ENCODE measurements at places on chromosomes 5 and 9.

- DNase-seq = no peak
These were observed 102.9 kb downstream of the RAPGEF6 start for GRCh38 chr5:131532031-131532640.

DNA sequence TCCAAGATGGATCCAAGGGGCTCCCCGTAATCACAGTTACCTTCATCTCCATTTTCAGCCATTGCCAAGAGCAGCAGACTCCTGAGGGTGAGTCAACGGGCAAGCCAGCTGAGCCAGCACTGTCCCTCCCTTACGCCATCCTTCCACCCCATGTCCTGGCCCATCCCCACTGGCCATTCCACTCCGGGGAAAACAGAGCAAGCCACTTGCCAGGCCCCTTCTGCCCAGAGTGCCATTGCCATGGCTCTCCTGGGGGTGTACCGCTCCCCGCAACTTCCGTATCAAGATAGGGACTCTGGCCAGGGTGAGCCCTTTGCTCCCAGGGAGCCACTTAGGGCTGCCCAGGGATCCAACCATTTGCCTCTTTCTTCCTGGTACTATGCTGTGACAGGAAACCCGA is 48.9 kb upstream of the CDKN2AIPNL start:
- no peak for DNase-seq

- no peak for DNase-seq
These were observed 265.8 kb downstream of the TENT4A start for GRCh38 chr5:6979061-6979460.

GRCh38 chr5:96936431-96937320 is 796 bp downstream of the LNPEP start:
- DNase-seq = peak; percentile 49

GRCh38 chr5:168800701-168801100 is 221.5 kb upstream of the PANK3 start:
- no peak for DNase-seq

GRCh38 chr5:138468133-138468965 is 3.1 kb downstream of the EGR1 start:
- no peak for DNase-seq

DNA sequence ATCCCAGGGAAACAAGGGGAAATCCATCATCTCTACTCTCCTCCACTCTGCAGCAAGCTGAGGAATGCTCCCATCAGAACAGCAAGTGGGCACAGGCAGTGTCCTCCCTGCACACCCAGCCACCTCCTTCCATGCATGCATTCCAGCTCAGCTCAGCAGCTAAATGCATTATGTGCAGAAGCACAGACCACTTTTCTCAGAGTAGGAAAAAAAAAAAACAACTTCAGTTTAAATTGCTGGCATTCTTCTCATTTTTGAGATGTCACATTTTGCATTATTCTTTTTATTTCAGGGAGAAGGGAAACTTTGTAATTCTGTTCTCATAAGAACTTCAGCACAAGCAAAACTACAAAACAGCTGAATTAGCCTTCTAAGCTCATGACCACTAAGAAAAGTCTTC is 312.2 kb downstream of the SEMA5A start:
- no peak for DNase-seq

- no peak for DNase-seq
These were observed 185.5 kb downstream of the ARHGAP26 start for GRCh38 chr5:142955628-142956027.

GRCh38 chr5:76811214-76811613 is 7.6 kb upstream of the F2RL1 start:
- DNase-seq = no peak

GRCh38 chr5:76029739-76030138 is 53.4 kb upstream of the SV2C start:
- no peak for DNase-seq

DNA sequence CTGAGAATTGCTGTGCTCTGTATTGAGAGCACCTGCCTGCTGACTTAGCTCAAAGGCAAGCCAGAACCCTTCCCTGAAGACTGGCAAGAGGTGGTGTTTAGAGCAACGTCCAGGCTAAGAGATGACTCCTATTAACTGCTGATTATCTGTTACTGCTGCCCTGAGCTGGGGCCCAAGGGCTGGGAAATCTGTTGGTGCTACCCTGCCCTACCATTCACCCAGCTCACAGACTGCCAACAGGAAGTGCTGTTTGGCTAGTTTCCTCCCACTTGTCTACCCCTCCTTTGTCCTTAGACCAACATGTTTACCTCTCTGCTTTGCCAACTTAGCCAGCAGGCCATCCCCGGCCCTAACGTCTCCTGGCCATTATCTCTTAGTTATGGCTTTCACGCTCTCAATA is 6.9 kb downstream of the RAB24 start:
- peak; percentile 21 for DNase-seq

- DNase-seq = no peak
These were observed 55.4 kb upstream of the SGCD start for GRCh38 chr5:156271569-156271968.

DNA sequence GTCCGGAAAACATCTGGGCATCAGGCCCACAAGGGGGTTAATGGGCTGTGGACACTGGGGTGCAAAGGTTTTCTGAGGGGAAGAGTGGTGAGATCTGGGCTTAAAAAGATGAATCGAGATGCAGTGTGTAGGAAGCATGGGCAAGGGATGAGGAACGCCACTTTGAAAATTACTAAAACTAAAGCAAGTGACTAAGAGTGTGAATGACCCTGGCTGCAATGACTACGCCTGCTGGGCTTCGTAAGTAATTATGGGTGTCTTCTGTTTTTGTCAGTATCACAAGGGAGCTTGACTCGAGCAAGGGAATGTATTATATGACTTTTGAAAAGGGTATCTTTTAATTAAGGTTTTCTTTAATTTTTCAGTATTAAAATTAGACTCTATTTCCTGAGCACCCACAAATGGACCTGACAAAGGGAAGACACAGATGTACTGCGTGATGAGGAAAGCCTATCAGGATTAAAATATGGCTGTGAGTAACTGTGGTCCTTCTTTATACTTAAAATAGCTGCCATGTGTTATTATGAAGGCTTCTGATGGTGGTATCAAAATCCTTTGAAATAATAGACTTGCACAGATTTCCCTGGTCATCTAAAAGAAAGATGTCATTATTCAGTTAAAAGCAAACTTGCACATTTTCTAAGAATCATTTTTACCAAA is 4.2 kb downstream of the CTXN3 start:
- no peak for DNase-seq

DNA sequence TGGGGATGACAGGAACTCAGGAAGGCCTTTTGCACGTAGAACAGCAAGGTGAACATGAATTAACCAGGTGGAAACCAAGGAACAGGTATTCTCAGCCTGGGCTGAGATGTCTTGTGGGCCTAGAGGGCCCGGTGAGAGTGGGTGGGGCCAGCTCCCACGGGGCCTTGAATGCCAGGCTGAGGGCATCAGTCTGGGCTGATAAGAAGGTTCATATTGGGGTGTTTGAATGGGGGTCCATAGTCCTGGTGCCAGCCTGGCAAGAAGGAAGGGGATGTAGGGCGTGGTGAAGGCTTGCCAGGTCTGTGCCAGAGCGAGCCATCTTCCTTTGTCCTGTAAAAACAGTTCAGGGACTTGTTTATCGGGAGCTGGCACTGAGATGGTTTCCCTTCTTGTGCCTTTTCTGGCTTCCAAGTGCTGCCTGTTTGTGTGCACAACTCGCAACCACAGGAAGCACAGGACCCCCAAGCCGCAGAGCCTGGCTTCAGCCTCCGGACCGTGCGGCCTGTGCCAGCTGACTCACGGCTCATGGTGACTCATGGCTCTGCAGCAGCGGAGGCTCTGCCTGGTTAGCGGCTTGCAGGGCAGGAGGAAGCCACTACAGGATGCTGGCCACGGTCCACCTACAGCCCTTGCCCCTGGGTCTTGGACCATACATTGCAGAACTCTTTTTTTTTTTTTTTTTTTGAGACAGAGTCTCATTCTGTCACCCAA is 2.4 kb downstream of the CARD19 start:
- DNase-seq = peak; percentile 87

DNA sequence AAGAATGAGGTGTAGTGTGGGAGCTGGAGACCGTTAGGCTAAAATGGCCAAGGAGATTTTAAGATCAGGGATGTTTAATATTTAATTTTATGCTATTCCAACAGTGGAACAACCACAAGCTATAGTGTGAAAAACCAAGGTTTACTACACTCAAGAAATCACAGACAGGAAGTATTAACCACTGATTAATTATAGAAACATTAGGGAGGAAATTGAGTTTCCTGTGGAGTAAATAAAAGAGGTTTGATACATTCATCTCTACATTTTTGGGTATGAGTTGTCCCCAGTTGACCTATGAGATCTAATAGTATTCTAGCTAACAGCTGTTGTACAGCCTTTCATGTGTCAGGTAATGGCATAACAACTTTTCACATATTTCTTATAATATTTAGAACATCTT is 103.7 kb upstream of the MPDZ start:
- DNase-seq = no peak

DNA sequence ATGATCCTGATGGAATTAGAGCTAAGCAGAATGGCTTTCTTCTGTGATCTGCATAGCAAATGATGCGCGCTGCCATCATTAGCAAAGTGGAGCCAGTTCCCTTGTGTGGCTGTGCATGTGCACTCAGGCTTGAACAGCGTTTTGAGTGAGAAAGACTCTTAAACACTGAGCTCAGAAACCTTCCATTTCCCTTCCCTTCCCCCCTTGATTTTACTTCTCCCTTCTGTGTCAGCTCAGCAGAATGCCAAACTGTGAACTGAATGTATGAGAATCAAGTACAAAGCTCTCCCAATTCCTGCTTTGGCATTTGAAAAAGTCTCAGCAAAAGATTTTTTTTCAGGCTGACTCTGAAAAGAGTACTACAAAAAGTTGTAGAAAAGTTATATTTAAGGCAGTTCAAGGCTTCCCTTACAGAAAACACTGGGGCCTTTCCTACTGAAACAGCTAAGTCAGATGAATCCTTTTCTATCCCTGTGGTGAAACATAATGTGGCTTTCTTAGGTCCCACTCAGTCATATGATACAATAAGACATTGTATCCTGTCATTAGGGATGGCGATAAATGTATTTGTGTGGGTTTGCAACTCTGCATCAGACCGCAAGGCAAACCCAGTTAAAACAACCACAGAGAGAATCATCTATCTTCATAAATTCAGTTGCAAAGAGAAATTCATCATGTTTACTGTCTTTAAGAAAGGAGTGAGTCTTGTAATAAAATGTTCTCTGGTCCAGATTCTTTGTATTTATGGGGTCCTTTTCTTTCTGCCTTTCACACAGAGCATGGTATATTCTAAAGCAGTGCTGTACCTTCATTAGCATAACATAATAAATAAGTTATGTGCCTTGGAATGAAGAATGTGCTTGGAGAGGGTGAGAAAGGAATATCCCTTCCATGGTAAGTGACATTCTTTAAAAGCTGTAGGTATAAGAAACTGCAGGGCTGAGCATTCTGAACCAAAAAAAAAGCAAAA is 222.6 kb downstream of the CAAP1 start:
- DNase-seq = peak; percentile 87

DNA sequence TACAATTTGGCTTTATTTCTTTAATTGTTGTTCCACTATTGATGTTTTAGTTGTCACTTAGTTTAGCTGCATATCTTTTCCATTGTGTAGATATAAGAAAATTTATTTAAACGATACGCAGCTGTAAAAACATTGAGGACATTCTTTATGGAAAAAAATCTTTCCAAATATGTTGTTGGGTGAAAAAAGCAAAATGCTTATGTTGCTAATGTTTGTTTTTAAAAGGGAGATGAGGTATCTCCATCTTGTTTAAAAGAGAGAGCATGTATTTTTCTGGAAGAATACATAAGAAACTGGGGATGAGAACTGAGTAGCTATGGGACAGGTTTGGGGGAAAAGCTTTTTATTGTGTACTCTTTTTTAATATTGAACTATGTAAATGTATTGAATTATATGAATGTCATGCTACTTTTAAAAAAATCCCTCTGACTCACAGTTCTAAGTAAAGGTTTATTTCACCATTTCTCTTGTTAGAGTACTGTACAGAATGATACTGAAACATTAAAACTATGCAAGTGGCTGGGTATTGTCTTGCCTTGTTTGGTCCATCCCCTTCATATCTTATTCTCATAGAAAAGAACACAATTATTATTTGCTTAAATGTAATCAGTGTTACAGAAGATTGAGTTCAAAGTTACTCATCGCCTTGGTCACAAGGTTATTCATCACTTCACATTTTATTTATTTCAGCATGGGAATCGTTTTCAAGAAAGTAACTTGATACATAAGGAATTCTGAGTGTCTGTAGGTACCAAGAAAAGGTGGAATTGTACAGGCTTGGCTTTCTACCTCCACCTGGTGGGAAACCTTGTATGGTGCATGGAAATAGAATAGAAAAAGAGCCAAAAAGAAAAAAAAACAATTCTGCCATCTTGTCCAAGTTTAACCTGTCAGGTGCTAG is 85.8 kb downstream of the RIC1 start:
- DNase-seq = peak; percentile 32

- DNase-seq = no peak
These were observed 275.6 kb downstream of the SEC61B start for GRCh38 chr9:99497641-99498040.

GRCh38 chr9:37920471-37921167 is 16.7 kb upstream of the SLC25A51 start:
- DNase-seq = no peak

DNA sequence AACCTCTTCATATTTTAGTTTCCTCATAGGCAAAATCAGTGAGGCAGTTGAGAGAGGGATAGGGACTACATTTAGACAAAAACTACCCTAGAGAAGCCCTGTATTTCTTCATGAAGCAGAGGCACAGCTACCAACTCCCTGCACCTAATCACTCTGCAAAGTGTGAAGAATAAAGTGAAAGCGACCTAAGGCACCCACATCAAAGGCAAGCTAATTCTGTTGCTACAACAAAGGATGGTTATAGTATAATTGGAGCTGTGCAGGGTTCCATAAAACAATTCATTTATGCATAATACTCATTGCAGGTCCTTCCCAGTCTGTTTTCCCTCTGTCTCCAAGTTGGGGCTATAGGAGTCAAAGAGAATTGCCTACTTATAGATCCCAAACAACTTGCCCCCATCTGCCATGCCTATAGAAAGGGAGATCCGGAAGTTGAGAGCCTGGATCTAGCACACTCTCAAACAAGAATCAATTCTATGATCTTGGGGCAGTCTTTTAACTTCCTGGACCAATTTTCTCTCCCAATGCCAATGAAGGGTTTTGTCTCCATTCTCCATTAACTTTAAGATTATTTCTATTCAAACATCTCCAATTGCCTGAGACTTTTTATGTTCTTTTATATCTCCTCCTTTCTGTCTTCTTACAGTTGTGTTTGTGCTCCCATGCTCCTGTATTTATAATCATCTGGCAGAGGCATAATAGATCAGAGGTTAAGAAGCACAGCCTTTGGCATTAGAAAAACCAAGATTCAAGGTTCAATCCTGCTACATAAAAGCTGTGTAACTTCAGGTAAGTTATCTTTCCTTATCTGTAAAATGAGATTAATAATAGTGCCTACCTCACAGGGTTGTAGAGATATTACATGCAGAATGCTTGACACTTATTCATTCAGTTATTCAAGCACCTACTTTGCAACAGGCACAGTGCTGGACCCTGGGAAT is 56.0 kb upstream of the PTGER4 start:
- DNase-seq = no peak

DNA sequence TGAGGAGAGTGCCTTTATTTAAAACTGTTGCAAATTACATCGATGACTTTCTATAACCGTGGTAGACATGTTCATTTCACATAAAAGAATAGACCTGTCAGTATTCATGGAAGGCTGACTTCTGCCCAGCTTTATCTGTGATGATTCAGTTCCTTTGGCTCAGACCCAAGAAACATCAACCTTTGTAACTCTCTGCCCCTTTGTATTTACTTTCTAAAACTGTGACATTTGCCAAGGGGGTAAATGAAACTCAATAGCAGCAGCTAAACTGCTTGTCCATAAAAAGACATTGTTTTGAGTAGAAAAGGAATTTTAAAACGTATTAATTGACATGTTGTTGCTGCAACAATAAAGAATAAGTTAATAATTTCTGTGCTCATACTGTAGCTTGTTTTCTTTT is 137.8 kb upstream of the ANKH start:
- DNase-seq = no peak

Data from KBM-7 (cell line).